Hypothalamus (tissue), 51 donors: ENCODE measurements at places on chromosomes 1 and 21.

- no peak for DNase-seq
Observed at GRCh38 chr1:165356876-165357275, 361 bp upstream of the LMX1A start.

GRCh38 chr1:162704673-162705424 is 72.6 kb downstream of the DDR2 start:
- DNase-seq: no peak

GRCh38 chr1:1602968-1603506 is 3.1 kb upstream of the FNDC10 start:
- DNase-seq: no peak

DNA sequence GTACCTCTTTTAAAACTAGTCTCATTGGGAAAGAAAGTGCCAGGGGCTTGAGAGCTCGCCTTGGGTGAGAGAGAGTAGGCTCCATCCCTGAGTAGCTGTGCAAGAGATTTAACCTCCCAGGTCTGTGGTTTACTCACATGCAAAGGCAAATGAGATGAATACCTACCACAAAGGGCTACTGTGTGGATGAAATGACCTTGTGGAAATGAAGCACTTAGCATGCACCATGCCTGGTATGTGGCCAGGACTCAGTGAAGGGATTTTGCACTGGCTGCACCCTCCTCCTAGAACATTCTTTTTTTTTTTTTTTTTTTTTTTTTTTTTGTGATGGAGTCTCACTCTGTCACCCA is 120.3 kb downstream of the PROX1 start:
- DNase-seq: no peak

DNA sequence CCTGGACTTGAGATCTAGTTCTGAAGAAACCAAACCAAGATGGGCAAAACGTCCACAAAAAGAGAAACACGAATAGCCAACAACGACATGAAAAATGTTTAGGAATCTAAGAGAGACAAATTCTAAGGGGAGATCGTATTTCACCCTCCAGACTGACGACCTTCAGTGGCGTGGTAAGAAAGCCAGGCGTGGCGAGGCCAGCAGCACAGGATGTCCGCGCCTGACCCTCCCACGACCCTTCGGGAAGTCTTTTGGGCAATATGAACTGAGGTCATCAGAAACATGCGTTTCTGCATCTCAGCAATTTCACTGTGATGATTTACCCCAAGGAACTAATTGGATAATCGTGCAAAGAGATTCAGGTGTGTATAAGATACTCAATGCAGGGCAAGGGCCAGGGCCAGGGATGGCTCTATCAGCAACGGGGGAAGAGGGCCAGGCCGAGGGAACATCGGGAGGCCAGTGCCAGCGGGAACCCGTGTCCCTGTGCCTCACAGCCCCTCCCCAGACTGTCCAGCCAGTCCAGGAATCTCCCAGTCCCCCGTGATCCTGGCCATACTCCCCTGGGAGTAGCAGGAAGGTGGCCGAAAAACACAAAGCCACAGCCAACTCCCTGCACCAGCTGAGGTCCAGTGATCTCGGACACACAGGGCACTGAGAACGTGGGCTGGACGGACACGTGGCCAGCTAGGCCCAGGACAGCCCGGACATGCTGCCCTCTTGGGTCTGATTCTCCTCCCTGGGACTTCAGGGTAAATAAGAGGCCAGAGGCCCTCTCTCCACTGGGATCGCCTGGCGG is 53.6 kb upstream of the ADARB1 start:
- no peak for DNase-seq

DNA sequence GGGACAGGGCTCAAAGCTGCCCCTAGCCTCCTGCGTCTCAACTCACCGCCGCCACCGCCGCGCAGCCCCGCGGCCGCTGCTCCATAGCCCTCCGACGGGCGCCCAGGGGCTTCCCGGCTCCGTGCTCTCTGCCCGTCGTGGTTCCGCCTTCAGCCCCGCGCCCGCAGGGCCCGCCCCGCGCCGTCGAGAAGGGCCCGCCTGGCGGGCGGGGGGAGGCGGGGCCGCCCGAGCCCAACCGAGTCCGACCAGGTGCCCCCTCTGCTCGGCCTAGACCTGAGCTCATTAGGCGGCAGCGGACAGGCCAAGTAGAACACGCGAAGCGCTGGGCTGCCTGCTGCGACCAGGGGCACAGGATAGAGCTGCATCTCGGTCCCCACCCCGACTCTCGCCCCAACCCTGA is at the start of gene TNFRSF25:
Gene TNFRSF25, minus strand, starts transcription at position 151 of the 400 bp plus-strand sequence. Its CDS starts 66 bp downstream, at position 85.
- no peak for DNase-seq

DNA sequence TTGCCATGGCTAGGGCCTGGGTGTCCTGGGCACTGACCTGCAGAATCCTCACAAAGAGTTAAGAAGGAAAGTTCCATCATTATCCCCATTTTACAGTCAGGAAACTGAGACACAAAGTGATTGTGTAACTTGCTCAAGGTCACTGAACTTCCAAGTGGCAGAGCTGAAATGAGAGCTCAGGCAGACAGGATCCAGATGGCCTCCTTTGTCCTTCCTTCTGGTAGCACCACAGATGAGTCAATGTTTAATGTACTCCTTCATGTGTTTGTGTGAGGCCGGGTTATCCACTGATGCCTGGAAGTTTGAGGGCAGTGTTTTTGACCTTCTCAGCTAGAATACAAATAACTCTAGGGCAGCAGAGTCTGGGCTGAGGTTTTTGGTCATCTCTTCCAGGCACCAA is 207.0 kb downstream of the TNR start:
- no peak for DNase-seq

- no peak for DNase-seq
Observed at GRCh38 chr1:114340892-114341291, 170.1 kb downstream of the TRIM33 start.

DNA sequence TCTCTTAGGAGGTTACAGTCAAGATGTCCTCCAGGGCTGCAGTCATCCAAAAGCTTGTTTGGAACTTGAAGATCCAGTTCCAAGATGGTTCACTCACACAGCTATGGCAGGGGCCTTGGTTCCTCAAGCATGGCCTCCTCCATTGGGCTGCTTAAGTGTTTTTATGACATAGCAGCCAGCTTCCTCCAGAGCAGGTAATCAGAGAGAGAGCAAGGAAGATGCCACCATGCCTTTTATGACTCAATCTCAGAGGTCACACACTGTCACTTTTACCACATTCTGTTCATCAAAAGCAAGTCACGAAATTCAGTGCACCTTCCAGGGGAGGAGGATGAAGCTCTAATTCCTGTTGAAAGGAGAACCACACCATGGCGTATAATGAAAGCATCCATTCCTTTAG is 17.1 kb downstream of the ELAPOR1 start:
- DNase-seq: no peak

DNA sequence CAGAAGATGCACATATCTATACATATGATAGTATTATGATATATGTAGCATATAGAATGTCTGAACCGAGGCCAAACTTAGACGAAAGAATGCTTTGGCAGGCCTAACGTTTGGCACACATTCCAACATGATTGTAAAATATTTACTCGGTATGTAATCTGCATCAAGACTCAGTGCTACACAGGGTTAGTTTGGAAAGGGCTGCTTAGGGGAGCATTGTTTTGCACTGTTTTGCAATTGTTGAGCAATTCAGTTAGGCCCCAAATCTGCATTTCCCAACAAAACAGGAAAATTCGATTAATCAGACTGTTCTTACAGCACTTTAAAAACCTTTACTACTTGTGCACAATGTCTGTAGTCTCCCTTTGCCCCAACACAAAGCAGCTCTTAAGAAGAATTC is 216.0 kb upstream of the NEGR1 start:
- no peak for DNase-seq

GRCh38 chr21:35019631-35020032 is 29.5 kb downstream of the RUNX1 start:
- no peak for DNase-seq

- DNase-seq: no peak
Observed at GRCh38 chr1:215517441-215517891, 49.6 kb upstream of the KCTD3 start.

DNA sequence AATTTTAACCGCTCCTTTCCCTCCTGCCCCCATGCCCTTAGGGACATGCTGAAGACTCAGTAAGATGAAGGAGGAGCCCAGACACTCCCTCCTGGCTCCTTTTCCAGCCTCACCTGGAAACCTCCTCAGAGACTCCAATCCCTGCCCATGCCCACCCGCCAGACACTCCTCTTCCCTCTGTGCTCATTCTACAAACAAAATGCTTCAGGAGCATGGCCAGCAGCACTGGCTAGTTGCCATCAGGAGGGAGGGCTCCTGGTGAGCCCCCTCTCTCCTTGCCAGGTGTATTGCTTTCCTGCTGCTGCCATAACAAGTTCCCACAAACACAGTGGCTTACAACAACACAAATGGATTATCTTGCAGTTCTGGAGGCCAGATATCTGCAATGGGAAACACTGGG is 126.1 kb downstream of the PSMG1 start:
- DNase-seq: no peak

DNA sequence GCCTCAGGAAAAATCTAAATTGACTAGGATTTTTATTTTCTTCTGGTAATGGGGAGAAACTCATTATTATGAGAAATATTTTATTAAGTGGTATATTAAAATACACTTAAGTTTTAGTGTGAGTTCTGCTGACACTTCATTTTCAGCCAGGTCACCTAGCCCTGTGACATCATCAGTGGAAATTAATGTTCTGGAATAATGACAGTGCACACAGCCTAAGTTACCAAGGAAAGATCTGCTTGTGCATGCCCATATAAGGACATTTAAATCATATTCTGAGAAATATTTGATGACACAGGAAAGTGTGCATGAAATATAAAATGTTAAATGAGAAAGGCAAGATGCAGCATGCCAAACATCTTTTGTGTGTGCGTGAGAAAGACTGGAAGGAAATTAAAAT is 102.0 kb downstream of the KIF14 start:
- no peak for DNase-seq

DNA sequence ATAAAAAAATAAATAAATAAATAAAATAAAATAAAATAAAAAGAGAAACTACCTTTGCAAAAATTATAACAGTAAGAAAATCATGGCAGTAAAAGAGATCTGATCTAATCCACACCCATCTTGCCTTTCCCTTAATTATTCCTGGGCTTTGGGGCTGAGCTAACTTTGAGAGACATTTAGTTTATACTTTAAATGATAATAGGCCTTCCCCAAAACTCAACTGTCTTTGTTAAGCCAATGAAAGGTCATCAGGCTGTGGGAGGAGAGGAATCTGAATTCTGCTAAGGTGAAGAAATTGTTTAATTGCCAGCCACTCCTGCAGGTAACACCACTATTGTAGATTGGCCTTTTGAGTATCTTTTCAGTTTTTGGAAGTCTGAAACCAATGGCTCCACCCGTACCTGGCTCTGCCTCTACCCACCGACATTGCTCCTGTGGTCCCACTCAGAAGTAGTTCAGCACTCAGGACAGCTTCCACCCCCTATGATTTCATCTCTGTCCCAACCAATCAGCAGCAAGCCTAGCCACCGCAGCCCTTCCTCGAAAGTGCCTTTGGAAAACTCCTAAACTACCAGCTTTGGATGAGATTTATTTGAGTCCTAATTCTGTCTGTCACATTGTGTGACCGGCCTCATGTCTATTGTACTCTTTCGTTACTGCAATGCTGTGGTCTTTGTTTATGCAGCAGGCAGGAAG is 23.0 kb upstream of the PNRC2 start:
- no peak for DNase-seq

DNA sequence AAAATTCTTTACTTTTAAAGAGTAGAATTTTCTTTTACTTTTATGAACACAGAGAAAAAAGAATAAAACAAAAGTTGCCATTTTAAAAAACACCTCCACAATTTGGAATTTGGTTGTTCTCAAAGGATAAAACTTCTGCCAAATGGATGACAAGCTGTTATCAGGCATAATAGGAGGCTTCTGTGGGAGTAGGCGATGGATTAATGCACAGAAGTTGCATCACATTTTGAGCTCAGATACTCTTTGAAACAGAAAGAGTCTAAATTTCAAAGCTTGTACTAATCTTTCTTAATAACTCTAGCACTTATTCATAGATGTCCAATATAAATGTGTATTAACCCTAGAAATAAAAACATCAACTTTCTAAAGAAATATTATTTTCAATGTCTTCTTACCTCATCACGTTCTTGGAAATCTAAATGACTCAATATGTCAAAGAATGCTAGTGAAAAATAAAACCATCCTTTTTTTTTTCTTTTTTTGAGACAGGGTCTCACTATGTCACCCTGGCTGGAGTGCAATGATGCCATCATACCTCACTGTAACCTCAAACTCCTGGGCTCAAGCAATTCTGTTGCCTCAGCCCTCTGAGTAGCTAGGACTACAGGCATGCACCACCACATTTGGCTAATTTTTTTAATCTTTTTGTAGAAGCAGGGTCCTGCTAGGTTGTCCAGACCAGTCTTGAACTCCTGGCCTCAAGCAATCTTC is 112.8 kb upstream of the USP25 start:
- no peak for DNase-seq

GRCh38 chr1:29849038-29849750 is 612.9 kb downstream of the PTPRU start:
- DNase-seq: no peak

DNA sequence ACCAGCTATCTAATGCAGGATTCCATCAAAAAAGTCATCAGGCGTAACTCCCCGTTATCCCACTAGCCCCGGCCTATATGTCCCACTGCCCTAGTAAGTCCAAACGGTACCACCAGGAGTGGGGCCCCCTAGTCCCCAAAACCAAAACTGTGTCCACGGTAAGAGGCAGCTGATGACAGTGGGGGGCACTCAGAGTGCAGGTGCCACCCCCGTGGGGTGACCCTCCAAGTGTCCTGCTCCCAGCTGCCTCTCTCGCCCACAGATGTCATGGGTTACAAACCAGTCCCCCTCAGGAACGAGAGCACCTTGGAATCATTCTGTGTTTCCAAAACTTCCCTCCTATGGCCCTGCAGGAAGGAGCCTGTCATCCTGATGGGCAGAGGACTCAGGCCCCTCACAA is 10.9 kb upstream of the AURKAIP1 start:
- no peak for DNase-seq

GRCh38 chr1:106526650-106527049 is 529.8 kb upstream of the PRMT6 start:
- DNase-seq: no peak

DNA sequence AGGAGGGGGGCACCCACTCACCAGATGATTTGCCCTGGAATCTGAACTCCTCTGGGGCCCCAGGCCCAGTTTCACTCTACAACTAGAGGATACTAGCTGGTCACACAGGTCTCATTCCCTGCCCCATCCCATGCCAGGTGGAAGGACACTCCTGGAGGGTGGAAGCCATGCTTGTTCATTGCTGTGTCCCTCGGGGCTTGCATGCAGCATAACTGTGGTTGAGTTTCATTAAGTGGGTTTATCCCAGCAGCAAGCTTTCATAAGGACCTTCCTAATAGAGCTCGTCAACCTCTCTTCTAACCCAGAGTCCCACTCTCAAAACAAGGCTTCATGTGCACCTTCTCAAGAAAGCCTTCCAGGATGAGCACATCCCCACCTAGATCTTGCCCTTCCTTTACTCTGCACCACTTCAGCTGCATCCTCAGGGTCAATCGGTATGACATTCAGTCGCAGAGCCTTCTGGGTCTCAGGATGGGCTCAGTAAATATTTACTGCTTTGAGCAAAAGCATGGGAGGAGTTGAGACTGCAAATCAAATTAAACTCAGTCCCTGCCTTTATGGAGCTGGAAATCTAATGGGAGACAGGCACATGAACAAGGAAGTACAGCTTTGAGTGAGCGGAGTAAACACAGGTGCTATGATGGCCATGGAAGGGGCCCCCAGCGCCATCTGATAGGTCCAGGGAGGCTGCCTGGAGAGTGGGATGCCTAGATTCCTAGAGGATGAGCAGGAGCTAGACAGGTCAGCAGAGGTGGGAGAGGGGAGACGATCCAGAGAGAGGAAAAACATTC is 32.3 kb downstream of the LAMB3 start:
- DNase-seq: no peak

- no peak for DNase-seq
Observed at GRCh38 chr1:7299994-7300393, 471.1 kb upstream of the VAMP3 start.

- no peak for DNase-seq
Observed at GRCh38 chr21:46559291-46559983, 45.4 kb downstream of the S100B start.
